ENCODE measurements at places on chromosomes 1 and 21. TPM values are rescaled to one million over a fixed set of nuclear protein-coding genes. Genes with fewer than 3 reads are reported as not detected.

GRCh38 chr1:156551869-156552268 lies 20.5 kb downstream of the IQGAP3 start:
- no peak for DNase-seq

DNA sequence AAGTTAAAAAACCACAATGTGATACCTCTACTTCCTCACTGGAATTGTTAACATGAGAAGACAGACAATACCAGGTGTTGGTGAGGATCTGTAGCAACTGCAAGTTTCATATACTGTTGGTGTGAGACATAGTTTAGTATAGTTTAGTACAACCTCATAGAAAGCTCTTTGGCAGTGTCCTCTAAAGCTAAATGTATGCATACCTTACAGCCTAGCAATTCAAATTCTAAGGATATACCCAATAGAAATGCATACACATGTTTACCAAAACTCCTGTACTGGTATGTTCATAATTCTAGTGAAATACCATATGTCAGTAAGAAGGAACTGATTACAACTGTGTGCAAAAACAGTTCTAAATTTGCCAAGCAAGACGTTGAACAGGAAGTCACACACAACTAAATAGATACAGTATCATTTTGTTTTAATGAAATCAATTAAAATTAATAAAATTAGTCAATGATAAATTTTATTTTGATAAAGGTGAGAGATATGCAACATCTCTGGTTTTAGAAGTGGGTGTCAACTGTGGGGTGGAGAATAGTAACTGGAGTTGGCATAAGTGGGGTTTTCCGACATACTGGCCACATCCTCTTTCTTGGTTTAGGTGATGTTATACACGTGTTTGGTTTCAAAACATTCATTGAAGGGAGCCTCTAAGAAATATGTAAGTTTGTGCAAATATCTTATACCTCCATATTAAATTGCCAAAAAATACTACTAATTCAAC lies 450.7 kb downstream of the PTPRC start:
- no peak for DNase-seq

DNA sequence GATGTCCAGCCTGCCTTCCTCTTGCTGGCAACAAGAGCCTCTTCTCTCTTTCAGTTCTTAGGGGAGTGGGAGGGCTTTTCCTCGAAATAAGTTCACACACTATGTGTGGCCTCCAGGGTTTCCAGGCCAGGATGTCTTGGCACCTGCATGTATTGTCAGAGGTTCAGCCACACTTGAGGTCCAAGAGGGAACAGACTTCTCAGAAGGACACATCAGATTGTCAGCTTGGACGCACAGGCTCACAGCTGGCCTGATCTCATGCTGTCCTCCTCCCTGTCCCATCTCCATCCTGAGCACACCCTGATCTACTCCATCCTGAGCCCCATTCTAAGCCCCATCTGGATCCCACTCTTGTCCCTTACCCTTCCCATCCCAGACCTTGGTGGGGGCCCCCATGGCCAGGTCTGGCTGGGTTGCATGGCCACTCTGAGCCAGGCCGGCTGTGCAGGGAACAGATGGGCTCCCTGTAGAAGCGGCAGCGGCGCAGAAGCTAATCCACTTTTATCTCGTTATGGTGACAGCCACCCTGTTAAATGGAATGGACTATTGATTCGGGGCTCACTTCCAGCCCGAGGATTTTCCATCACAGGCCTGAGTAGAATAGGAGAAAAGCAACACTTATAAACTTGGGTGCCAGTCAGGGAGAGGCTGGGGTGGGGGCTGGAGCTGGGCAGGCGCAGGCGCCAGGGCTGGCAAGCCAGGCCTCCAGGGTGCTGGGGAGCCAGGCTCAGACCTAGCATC lies 85.1 kb upstream of the CSF3R start:
- DNase-seq: no peak

GRCh38 chr1:40851643-40852042 lies 10.5 kb downstream of the CITED4 start:
- no peak for DNase-seq

- DNase-seq: no peak
Observed at GRCh38 chr1:203175827-203176241, 208 bp upstream of the MYBPH start.

DNA sequence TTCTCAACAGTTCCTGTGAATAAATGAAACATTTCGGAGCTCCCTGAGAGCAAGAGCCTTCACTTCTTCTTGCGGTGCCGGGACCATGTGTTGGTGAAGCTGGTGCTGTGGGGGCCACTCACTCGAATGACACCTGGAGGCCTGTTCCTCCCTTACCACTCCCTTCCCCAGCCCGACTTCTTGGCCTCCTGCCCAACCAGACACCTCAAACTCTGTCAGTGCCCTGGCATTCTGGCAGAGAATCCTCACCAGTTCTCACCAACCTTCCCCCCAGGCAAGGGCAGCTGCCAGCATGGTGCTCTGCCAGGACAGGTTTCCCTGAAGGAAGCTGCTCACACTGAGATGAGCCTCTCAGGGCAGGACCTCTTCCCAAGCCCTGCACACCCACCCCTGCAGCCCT lies 68.3 kb downstream of the MPZL1 start:
- no peak for DNase-seq

- DNase-seq: peak; percentile 13
Observed at GRCh38 chr21:37294679-37295078, 27.5 kb upstream of the VPS26C start.

GRCh38 chr1:44610527-44611148 lies 63.6 kb downstream of the TMEM53 start:
- DNase-seq: no peak

Gene ANGPTL1
- 104 TPM for total RNA-seq
